ENCODE measurements at places on chromosomes 6 and 20.

- DNase-seq: peak; percentile 38
These were observed 1.9 kb downstream of the PPP1R3D start for GRCh38 chr20:59938221-59938620.

GRCh38 chr6:108846101-108846500 is 2.1 kb upstream of the ARMC2 start:
- no peak for DNase-seq

DNA sequence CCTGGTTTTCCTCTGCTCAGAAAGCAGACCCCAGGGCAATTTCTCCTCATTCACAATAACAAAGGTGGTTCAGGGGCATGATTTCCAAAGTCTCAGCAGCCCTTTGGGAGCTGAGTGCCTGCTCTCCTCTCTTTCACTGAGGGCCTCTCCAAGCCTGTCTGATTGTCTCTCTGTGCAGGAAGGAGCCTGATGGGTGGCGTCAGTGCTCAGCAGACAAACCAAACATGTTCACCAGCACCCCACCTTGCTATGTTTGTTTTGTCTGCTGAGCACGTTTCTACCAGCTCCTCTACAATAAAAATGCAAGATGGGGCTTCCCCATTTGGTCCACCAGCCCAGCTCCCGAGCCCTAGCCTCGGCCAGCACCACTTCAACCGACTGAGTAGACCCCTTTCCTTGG is 25.4 kb upstream of the TCP11 start:
- no peak for DNase-seq

GRCh38 chr6:11964729-11965335 is 47.3 kb upstream of the HIVEP1 start:
- peak; percentile 40 for DNase-seq

- peak; percentile 88 for DNase-seq
These were observed 49.4 kb upstream of the CD83 start for GRCh38 chr6:14068133-14068532.

DNA sequence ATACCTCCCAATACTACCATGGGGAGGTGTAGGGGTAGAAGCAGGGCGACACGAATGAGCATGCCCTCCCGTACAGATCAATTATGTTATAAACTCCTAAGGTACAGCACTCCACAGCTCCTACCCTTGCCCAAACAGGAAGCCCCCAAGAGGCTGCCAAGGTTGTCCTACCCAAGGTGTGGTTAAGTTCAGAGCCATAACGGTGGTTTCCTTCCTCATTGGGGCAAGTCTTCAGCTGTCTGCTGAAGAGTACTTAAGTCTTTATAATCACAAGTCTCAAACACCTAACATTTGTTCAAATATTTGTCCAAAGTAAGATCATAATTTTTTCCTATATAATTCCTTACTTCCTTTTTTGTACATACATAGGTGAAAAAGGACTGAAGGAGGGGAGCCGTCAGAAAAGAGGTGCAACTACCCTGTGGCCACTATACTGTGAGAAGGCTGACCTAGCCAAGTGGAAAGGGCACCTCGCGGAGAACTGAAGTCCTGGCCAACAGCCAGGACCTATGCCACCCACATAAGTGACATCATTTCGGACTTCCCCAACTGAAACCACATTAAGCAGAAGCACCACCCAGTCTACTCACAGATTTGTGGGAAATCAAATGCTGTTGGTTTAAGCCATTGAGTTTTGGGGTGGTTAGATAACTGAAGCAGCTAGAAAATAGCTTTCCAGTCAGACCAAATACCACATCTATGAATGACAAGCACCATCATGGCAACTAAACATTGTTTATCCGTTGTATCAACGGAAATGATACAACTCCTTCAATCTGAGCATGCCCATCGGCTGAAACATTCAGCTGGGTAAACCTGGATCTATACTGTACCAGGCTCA is 2.9 kb upstream of the RAB22A start:
- DNase-seq: peak; percentile 75

- DNase-seq: no peak
These were observed 77.4 kb upstream of the TCF21 start for GRCh38 chr6:133811557-133811956.

DNA sequence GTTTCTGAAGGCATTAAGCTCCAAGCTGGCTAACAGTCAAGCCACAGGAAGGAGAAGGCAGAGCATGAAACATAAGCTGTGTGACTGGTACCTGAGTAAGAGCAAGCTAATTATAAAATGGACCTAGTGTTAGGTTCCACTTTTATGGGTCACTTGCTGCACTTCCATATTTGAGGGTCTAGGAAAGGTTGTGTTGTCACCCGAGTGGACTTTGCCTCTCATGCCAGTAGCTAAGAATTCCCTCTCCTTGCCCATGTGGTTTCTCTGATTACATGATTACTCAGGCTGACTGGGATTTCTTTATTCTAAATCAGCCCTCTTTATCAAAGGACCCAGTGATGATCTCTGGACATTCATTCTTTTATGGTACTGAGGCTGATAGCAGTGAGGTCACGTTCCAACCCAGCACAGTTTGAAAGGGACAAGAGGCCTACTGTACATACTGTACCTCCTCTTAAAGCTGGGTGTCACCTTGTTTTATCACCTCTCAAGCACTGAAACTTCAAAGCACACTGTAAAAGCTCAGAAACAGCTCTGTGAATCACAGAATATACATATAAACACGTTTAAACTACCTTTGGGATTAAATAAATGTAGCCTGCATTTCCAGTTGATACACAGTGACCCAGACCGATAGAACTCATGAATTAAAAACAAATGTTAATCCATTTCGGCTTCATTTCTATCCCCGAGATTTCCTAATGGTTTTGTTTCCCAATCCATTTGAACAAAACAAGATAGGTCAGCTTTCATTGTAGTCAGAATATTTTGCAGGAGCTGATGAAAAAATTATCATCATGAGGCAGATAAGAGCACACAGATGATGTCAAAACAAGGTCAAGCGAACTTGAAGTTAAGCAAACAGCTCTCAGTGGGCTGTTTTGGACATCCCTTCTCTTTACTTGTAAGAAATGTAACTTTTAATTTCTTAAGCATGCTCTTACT is 96.5 kb downstream of the ALDH8A1 start:
- DNase-seq: peak; percentile 57

- DNase-seq: no peak
These were observed 9.9 kb downstream of the GGT7 start for GRCh38 chr20:34862724-34863123.

GRCh38 chr20:55449091-55449490 is 556.2 kb downstream of the CBLN4 start:
- DNase-seq: no peak

- peak; percentile 58 for DNase-seq
These were observed 833 bp downstream of the RAB5IF start for GRCh38 chr20:36606158-36607066.

DNA sequence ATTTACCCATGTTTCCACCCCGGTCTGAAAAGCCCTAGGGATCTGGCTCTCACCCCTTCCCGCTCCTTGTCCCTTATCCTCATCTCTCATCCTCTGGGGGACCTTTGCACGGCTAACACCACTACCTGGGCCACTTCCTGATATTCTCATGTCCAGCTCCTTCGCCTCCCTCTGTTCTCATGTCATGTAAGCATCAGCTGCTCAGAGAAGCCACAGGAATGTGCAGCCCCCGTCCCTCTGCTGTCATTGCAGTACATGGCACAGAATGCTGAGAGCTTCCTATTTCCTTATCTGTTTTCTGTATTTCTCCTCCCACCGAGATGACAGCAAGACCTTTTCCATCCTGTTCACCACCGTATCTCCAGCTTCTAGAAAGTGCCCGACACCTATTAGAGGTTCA is 102.4 kb downstream of the MTHFD1L start:
- DNase-seq: peak; percentile 16

GRCh38 chr6:81820980-81821379 is 68.5 kb upstream of the TENT5A start:
- no peak for DNase-seq

DNA sequence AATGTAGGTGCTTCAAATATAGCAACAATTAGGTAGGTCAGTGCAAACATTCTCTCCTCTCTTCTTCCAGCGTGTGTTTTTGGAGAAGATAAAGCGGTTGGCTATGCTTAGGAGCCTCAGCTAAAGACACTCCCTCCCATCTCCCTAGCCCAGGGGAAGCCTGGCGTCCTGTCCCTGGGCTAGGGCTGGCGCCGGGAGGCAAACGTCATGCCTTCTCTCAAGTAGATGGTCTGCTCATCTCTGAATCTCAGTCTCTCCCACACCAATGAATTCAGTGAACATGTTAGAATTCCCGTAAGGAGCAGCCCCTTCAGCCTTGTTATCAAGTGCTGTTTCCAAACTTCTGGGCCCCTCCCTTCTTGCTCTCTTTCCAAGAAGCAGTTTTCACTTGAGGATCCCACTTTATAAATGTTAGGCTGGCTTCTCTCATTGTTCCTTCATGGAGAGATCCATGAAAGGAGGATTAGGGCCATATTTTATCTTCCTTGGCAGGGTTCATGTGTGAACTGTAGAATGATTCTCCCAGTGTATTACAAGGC is 142.8 kb downstream of the CLIC5 start:
- DNase-seq: no peak

GRCh38 chr6:133841176-133841575 is 47.7 kb upstream of the TCF21 start:
- no peak for DNase-seq

- DNase-seq: peak; percentile 39
These were observed 18.7 kb downstream of the BPHL start for GRCh38 chr6:3137057-3137777.

DNA sequence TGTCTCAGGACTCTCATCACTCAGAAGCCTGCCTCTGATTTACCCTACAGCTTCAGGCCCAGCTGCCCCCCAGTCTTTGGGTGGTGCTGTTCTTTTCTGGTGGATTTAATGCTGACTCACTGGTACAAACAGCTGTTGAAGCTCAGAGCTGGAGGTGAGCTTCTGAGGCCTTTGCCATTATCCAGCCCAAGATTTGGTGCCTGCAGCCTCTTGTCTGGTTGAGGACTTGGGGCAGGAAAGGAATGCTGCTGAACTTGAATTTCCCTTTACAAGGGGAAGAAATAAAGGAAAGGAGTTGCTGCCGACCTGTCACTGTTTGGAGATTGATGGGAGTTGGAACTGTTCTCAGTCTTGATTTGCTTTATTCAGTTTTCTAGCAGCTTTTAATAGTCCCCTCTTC is 19.8 kb downstream of the ABCF1 start:
- peak; percentile 73 for DNase-seq

Measured in iris pigment epithelial cell (primary cell).